NCI-H187 treated with DMSO at 0.1 percent for 48 hours (cell line): ENCODE measurements at places on chromosomes 13 and 19.

DNA sequence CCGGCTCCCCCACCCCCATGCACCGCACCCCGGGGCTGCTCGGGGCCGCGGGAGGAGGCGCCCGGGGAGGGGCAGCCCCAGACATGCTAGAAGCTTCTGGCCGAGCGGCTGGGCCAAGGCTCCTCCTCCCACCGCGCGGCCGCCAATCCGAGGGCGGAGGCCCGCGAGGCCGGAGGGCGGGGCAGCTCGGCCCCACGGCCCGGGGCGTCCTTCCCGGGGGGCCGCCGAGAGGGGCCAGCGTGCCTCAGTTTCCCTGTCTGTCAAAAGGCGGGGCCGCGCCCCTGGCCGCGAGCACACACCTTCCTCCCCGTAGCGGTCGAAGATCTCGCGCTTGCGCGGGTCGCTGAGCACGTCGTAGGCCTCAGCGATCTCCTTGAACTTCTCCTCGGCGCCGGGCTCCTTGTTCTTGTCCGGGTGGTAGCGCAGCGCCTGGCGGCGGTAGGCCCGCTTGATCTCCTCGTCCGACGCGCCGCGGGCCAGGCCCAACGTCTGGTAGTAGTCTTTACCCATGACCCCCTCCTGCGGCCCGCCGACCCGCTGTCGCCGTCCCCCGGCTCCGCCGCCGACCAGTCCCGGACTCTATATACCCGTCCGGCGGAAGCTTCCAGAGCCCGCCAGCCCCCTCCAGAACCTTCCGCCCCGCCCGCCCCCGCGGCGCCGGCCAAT, at the start of gene DNAJB1:
Gene DNAJB1 (minus strand): TSS at position 558 of the 666 bp plus-strand sequence. CDS start 48 bp downstream, at position 510.
- DNase-seq = no peak

DNA sequence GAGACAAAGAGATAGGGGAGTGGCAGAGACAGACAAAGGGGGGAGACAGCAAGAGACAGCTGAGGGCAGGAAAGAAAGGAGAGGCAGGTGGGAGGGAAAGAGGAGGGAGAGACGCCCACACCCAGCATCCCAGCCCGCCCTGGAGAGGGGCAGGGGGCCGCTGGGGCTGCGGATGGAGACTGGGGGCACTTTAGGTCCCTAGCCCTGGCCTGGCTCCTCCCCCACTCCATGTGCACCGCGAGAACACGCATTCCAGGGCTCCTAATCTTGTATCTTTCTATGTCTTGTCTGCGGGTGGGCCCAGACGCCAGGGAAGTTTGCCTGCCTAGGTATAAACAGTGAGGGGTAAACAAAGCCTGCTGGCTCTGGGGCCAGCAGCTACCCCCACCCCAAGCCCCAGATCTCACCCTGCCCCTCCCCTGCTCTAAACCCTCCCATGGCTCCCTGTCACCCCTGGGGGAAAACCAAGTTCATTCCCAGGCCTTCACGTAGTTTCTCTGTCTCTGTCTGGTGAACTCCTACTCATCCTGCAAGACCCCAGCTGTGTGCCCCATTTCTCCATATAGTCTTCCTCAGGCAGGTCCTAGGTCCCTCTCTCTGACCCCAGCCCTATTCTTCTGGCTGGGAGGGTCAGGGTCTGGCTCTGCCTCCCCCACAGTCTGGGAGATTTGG, 5.7 kb downstream of the TLE5 start:
- no peak for DNase-seq

- DNase-seq = no peak
These were observed 20.7 kb downstream of the COLGALT1 start for GRCh38 chr19:17575871-17576757.

GRCh38 chr19:47006496-47006895, 13.1 kb upstream of the NPAS1 start:
- no peak for DNase-seq

- DNase-seq = no peak
These were observed 1.0 kb downstream of the SMIM24 start for GRCh38 chr19:3479177-3479833.

DNA sequence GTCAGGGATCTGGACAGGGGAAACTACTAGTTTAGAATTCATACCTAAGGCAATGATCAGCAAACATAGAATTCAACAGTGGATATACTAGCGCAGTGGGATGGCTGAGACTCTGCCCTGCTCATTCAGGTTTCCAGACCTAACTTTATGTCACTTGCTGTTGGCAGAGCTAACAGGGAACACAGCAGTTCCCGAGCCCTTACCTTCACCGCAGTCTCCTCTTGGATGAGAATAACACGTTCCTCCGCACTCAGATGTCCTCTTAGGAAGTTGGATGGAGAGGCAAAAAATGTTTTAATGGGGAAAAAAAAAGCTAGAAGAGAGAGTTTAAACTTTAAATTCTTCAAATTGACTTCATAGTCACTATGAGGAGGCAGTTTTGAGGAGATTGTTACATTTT, 159.7 kb upstream of the FREM2 start:
- no peak for DNase-seq

- no peak for DNase-seq
These were observed 476 bp downstream of the TYK2 start for GRCh38 chr19:10379880-10380312.

DNA sequence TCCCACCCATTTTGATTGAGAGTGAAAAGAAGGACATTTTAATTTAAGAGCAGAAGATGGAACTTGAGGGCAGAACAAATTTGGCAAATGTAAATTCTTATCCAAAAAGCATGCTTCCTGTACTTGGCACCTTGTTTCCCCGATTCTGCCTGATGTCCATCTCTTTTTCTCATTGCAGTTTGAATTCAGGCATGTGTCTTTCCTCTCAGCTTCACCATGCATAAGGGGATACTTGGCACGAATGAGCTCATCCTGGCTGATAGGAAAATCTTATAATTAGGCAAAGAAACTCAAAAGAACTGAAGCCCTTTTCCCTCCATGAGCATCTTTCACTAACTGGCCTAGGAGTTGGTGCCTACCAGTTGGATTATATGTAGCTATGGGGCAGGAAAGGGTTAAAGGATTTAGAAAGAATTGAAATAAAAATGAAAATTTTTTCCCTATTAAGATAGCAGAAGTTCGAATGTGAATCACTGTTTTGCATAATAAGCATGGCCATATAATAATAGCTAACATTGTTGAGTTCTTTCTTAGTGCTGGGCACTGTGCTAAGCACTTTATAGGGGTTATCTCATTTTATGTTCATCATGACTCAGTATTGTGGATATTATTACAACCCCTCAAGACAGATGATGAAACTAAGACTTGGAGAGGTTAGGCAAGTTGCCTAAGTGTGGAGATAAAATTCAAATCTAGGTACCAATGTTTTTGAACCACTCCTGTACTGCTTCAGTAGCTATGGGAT, 386.6 kb downstream of the KCNRG start:
- DNase-seq = no peak

- DNase-seq = no peak
These were observed 94.7 kb downstream of the RGCC start for GRCh38 chr13:41552031-41552430.

DNA sequence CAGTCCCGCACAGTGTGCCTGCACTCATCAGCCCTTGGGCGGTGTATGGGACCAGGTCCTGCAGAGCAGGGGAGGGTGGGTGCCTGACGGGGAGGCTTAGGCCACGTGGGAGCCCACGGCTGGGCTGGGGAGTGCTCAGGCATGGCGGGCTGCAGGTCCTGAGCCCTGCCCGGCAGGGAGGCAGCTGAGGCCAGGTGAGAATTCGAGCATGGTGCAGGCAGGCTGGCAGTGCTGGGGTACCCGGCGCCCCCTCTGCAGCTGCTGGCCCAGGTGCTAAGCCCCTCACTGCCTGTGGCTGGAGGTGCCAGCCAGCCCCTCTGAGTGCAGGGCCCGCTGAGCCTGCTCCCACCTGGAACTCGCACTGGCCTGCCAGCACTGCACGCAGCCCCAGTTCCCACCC, 630.9 kb upstream of the PCDH20 start:
- no peak for DNase-seq

GRCh38 chr13:22061371-22061805, 390.5 kb downstream of the FGF9 start:
- DNase-seq = no peak

DNA sequence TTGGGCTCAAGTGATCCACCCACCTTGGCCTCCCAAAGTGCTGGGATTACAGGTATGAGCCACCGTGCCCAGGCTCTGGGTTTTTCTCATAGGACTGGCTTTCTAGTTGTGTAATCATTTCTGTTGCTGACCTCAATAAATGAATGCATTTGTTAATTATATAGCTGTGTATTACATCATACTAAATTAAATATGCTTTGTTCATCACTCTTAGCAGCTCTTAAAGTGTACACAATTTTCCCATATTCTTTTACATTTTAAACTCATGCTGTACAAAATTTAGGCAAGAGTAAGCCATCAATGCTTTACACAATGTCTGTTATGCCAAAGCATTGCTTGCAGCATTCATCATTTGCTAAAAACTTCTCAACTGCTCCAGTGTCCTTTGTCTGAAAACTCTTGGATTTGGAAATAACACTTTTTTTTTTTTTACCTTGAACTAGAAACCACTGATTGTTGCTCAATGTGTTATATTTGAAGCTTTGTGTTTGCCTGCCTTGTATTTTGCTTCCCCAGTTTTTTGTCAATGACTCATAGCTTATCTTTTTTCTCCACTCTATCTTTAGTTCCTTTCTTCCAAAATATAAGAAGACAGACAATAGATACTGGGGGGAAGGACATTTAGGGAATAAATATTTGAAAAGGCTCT, 31.4 kb downstream of the CCDC122 start:
- no peak for DNase-seq

GRCh38 chr19:13153569-13154240, 3.5 kb downstream of the IER2 start:
- DNase-seq = no peak

DNA sequence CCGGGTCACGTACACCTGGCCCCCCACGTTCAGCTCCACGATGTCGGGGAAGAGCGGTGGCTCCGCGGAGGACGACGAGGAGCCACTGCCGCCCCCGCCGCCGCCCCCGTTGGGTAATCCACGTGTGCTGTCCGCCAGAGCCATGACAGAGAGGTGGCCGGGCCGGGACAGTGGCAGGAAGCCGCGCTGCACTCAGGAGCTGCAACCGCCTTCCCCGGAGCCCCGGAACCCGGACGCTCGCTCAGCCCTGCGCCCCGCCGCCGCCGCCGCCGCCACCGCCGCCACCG, 257 bp downstream of the KCTD12 start:
- no peak for DNase-seq

- DNase-seq = no peak
These were observed 8.8 kb downstream of the SYDE1 start for GRCh38 chr19:15115762-15116615.

- DNase-seq = no peak
These were observed 2.1 kb downstream of the TMEM255B start for GRCh38 chr13:113761136-113761535.

- peak; percentile 22 for DNase-seq
These were observed 15.0 kb upstream of the EMC10 start for GRCh38 chr19:50461066-50461875.

- DNase-seq = no peak
These were observed 2.0 kb downstream of the NPAS1 start for GRCh38 chr19:47021536-47022139.

DNA sequence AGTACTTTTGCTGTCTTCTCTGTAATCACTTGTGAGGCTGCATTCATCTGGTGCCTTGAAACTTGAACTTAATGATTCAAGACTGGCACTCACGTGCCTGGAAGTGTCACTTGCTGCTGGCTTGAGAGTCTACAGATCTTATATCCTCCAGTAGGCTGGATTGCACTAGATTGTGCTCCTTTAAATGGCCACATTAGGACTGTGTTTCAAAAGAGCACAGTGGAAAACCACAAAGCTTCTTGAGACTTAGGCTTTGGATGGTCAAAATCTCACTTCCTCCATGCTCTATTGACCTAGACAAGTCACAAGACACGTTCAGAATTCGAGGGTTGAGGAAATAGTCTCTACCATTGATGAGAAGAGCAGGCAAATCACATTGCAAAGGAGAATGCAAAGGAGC, 1278.8 kb upstream of the MIR17HG start:
- no peak for DNase-seq

DNA sequence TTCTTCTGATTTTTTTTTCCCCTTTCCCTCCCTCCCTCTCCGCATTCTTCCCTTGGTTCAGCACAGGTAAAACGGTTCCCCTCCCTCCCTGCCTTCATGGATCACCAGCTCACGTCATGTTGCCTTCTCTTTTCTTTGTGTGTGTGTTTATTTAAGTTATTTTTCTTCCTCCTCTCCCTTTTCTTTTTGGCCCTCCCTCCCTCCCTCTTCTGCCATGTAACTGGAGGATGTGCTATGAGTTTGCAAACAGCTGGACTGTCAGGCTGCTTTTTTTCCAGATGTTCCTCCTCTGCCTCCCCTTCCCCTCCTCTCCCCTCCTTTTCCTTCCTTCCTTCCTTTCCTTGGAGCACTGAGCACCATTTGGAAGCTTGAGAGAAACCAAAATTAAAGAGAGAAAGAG, 2.0 kb downstream of the LENG9 start:
- no peak for DNase-seq

GRCh38 chr13:83601539-83601938, 280.7 kb downstream of the SLITRK1 start:
- no peak for DNase-seq

- no peak for DNase-seq
These were observed 42.2 kb upstream of the HNRNPA1L2 start for GRCh38 chr13:52599848-52600603.

GRCh38 chr13:47555235-47555634, 445.8 kb downstream of the SUCLA2 start:
- DNase-seq = no peak

DNA sequence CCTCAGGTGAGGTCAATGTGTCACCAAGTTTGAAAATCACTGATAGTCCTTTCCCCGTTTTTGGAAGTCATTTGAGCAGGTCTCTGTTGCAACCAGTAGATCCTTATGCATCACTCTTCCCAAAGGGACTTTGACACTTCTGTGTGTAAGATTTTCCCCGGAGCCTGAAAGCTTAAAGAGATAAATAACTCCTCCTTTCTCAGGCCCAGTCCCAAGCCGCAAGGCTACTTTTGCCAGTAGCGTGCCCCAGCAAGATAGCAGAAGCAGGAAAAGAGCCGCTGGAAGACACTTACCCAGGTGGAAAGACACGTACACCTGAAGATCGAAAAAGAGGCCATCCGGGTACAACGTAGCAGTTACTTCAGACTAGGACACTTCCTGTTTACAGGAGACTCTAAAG, 106.9 kb downstream of the CYSLTR2 start:
- no peak for DNase-seq

DNA sequence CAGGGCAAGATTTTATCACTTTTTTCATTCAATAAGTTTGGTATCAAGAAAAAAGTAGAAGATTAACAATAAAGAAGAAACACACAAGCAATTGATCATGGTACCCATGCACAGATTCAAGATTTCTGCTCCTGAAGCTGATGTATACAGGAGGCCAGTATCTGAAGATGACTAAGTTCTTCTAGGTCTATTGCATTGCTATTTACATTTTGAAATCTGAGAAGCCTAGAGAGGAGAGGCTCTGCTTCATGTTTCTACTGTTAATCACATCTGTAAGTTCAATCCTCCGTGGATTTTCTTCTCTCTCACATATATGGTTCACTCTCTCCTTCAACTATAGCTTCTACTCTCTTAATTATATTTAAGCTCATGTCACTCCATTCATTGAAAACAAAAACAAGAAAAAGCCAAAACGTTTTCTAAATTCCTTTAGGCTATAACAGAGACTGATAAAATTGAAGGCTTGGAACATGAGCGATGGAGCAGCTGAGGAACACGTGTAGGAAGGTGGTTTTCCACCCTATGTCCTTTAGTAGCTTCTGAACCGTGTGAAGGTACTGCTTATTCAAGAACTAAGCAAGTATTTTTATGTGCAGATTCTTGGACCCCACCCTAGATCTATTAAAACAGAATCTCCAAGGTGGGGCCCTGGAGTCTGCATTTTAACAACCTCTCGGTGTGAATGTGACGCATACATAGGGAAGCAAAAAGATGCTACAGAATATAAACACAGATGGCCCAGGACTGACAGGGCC, 198.2 kb downstream of the EFNB2 start:
- DNase-seq = no peak

- DNase-seq = no peak
These were observed 440.8 kb downstream of the TDRD3 start for GRCh38 chr13:60837806-60838205.
